ENCODE measurements at places on chromosomes 13 and 19.

DNA sequence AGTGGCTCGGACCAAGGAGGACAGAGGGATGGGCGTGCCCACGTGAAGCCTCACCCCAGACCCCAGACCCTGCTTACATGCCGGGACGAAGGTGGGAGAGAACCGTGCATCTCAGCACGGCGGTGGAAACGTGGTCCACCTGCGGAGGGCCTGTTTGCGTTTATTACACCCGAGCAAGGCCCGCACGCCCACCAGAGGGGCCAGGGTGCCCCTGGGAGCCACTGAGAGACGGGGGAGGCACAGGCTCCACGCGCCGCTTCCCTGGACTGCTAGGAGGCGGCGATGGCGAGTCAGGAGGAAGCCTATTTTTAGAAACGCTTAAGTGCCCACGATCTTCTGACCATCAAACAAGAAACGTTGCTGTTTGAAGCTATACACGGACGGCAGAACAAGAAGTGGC is 80.7 kb downstream of the ATP11A start:
- no peak for DNase-seq

DNA sequence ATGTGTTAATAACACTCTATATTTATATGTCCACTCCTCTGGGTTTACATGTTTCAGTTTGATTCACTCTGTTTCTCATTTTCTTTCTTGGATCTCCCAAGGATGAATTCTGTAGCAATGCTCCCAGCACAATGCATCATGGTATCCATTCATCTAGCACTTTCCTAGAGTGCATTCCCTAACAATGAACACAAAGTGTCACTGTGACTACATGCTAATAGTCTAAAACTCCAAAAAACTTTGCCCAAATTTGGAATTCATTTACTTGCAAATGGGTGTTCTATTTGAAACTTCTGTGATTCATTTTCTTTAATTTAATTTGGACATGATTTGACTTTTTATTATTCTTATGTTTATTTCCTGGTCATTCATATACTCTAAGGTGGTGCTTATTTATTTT is 286.3 kb downstream of the POU4F1 start:
- DNase-seq: peak; percentile 21

DNA sequence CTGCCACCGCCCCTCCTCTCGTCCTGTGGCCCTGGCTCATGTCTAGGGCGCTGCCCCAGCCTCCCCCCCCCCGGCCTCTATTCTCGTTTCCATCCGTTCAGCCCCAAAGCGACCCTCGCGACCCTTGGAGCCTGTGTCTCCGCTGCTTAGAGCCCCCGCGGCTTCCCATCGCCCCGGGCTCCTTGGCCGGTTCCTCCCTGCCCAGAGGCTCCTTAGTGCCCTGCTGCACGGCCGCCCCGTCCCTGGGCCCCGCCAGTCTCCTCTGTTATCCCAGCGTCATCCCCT is 9.2 kb upstream of the CNOT3 start:
- DNase-seq: no peak

DNA sequence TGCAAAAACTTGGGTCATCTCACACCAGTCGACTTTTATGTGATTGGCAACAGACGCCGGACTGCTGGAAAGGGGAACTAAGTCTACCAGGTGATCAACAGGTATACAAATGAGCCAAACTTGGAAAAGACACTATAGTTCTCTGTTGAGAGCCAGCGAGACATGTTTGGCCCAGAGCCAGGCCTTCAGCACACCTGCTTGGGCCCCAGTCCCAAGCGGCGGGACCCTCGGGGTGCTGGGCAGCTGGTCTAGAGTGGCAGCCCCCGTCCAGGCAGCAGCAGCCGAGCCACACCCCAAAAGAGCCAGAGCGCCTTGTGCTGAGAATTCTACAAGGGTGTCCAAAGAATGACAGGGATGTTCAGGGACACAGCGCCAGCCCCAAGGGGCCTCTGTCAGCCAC is 28.0 kb downstream of the NAXD start:
- DNase-seq: no peak

DNA sequence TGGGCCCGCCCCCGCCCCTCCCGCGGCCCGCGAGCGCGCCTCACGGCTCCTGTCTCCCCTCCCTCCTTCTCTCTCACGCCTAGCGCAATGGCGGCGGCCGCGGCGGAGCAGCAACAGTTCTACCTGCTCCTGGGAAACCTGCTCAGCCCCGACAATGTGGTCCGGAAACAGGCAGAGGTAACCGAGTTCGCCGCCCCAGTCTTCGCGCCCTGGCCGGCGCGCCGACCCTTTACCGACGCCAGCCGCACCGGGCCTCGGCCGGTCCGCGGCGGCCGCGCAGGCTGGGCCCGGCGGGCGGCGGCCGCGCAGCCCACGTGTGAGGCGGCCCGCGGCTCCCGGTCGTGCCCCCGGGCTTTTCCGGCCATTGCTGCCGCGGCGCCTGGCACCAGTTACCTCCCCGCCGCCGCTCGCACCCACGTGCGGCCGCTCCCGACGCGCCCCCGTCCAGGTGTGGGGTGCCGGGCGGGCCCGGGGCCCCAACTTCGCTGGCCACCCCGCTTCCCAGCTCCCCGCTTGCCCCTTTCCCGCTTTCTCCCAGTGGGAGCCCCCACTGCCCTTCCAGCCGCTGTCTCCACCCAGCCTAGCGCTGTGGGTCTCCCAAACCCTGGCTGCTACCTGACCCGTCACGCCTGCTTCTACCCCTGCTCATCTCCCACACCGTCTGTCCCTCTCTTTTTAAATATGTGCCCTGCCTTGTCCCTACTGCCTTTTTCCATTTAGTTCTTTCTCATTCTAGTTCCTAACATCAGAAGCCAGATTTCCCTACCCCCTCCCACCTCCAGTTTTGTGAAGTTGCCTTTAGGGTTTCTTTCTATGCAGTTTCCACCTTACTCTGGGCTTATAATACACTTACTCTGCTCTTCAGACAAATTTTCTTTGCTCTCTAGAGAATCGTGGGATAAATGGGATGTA is 23.4 kb downstream of the IPO5 start:
- peak; percentile 21 for DNase-seq

- DNase-seq: no peak
Measured at GRCh38 chr13:24500977-24501376, 11.6 kb downstream of the PARP4 start.

DNA sequence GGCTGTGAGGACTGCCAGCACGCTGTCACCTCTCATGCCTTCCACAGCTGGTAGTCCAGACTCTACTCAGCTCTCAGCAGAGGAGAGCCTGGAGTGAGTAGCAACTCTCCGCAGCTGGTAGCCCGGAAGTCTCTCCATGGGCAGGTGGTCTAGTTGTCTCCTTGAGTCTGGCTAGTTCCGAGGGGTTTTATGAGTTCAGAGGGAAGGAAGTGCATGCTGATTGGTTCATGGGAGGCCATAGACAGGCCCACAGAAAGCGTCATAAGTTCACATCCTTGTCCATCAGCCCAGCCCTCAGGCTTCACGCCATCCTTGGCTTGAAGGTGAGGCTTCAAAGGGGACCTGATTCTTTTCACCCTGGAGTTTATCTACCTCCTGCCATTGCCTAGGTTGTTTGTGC is 2662.4 kb upstream of the PCDH20 start:
- no peak for DNase-seq

DNA sequence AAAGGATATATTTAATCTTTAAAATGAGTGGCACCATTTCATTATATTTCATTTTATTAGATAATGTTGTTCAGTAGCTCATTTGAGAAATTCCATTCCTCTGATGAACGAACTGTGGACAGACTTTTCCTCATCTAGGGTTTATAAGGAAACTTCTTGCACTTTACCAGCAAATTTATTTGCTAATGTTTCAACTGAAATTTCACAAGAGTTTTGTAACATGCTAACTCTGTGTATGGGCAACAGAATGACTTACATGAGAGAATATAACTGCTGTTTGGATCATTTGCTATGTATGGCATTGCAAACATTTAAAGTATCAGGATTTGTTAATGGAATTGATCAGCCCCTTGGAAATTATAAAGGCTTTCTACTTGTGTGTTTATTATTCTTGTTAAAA is 3.7 kb upstream of the IRS2 start:
- no peak for DNase-seq

DNA sequence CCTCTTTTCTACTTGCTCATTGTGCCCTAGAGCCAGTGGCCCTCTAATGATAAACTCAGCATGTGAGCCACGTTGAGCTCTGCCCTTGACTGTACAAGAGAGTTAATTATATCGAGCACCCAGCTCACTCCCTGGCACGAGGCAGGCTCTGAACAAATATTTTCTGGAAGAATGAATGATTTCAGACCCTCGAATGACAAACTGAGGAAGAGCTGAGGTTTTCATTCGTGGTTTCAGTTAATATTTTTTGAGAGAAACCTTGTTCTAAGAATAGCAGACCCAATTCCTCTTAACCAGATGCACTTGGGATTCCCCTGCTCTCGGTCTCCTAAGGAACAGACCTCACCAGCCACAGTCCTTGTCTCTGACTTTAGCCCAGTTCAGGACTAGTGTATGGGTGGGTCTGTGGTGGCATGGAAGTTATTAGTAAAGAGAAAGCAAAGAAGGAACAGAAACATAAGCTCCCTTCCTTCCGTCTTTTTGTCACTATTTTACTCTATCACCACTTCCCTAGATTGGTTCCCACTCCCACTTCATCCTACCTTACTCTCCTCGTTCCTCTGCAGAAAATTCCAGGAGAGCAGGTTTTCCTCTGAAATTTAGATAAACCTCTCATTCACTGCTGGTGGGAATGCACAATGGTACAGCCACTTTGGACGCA is 22.1 kb upstream of the WDFY2 start:
- no peak for DNase-seq

DNA sequence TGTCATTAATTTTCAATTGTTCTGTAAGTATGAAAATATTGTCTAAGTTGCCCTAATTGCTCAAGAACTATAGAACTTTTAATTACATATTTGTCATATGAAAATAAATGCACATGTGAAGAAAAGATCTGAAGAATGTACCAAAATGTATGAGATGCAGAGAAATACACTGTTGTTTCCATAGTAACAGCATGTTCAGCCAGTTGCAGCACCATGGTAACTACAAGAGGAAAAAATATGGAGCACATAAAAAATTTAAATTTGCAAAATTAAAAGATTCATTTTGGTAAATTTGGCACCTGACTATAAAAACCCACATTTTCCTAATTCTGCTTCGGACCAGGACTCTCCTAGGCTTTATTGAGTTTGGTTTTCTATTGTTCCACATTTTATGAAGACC is 1170.0 kb upstream of the MIR17HG start:
- no peak for DNase-seq

GRCh38 chr13:110445183-110445582 is 116.3 kb downstream of the RAB20 start:
- DNase-seq: no peak

DNA sequence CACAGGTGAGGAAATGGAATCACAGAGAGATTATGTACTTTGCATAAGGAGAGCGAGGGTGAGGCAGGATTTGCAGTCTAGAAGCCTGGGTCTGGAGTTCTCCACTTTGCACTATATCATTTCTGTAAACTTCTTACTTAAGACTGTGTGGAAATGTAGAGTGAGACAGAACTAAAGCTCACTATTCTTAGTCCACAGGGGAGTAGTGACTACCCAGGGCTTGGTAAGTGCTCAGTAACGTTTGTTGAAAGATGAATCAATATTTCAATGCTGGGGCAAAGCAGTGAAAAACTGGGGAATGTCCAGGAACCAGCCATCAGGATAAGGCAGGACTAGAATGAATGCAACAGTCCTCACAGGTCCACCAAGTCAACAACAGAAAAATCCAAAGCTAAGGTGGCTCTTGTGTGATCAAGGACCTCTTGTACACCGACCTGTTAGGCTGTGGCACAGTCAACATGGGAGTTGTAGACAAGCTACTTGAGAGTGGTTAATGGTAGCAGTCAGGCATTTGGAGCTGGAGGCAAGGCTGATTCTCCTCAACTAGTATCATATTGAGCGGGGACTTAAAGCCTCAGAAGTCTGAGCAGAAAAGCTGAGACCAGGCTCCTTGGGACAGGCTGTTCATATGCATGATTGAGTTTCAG is 929 bp upstream of the TNFSF13B start:
- DNase-seq: no peak

DNA sequence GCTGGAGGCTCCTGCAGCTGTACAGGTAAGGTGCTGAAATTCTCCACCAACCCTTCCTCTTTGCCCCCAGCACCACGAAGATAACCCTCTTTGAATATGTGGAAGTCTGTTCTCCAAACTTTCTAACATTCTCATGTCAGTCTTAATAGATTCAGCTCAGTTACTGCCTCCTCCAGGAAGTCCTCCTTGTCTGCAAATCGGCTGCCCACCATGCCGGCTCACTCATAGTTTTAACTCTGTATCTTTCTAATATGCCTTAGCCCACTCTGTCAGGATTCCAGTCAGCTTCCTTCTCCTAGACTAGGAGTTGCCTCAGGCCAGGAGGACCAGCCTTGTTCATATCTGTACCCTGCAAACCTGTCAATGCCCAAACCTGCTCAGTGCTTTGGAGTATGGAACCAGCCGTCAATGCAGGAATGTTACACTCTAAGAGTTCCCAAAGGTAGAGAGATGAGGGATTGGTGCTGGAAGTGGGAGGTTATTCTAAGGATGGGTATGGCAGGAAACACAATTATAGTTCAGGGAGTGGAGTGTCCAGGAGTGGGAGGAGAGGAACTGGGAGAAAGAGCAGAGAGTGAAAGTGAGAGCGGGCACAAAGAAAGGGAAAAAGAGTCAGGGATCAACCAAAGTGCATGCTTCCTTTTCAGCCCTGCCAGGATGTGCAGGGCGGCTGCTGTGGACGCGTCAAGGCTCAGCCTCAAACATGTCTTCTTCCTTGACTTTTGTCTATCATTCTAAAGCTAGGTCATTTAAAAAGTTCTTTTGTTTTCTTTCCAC is 38.0 kb upstream of the ALOX5AP start:
- no peak for DNase-seq

DNA sequence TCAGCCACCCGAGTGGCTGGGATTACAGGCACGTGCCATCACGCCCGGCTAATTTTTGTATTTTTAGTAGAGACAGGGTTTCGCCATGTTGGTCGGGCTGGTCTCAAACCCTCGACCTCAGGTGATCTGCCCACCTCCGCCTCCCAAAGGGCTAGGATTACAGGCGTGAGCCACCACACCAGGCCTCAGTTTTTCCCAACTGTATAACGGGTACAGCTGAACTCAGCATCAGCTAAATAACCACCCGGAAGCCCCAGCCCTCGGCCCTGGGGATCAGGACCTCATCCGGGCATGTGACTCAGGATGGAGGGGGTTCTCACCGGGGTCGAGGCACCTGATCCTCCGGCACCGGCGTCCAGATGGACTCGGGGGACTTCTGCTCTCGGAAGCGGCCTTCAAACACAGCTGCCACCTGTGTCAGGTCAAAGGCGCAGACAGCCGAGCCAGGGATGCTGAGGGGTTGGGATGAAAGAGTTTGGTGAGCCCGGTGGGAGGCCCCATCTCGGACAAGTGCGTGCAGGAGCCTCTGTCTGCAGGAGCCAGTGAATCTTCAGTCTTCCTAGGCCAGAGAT is 8.9 kb downstream of the SEMA6B start:
- DNase-seq: no peak
